ENCODE measurements at places on chromosomes 1 and 21.

- DNase-seq = no peak
These were observed 31.5 kb upstream of the CD1D start for GRCh38 chr1:158149175-158149574.

- DNase-seq = no peak
These were observed 181.0 kb upstream of the JUN start for GRCh38 chr1:58964880-58965279.

GRCh38 chr1:67350783-67351182 lies 43.1 kb downstream of the IL12RB2 start:
- DNase-seq = no peak

- no peak for DNase-seq
These were observed 32.3 kb upstream of the LBR start for GRCh38 chr1:225460021-225460736.

GRCh38 chr1:160776178-160776577 lies 19.8 kb upstream of the LY9 start:
- no peak for DNase-seq

GRCh38 chr1:101013776-101014175 lies 11.8 kb downstream of the DPH5 start:
- DNase-seq = no peak

DNA sequence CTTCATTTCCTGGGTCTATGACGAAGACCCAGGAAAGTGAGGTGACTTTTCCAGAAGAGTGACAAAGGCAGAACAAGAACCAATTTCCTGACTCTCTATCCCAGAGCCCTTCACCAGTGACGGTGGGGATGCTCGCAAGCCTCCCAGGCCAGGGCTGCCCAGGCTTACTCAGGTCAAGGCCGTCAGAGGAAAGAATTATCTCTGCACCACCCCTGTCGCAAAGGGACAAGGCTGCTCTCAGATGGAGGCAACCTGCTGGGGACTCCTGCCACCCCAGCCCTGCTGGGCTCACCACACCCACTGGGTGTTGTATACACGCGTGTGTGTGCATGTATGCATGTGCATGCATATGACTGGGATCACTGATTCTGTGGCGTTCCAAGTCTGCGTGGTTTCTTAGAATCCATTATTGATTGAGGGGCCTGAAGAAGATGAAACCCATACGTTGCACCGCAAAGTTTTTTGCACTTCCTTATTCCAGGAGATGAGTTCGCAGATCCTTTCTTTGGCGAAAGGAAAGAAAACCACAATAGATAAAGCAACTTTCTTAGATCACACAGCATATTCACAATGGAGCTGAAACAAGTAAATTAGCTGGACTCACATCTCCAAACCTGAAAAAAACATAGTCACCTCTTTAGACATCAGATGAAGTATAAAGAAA lies 255.8 kb downstream of the RHOU start:
- DNase-seq = peak; percentile 15

DNA sequence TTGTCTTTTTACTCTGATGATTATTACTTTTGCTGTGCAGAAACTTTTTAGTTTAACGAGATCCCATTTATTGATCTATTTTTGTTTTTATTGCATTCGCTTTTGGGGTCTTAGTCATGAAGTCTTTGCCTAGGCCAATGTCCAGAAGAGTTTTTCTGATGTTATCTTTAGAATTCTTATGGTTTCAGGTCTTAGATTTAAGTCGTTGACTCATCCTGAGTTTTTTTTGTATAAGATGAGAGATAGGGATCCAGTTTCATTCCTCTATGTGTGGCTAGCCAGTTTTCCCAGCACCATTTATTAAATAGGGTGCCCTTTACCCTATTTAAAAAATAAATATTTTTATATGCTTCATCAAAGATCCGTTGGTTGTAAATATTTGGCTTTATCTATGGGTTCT lies 13.2 kb downstream of the MAN1C1 start:
- DNase-seq = no peak

DNA sequence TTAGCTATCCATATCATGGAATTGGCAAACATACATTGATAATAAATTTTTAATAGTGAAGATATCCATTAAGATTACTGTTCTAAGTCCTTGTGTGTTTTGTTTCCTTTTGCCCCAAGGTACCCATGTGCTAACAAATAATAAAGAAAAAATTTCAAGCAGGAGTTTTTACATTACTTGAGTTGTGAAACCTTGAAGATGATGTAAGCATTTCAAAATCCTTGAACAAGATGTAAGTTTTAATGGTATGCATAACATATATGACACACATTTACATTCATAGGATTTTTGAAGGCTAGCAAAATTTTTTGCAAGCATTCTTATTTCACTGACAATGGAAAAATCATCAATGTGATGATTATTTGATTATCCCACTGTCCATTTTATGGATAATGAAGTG lies 10.9 kb upstream of the ELAVL4 start:
- no peak for DNase-seq

DNA sequence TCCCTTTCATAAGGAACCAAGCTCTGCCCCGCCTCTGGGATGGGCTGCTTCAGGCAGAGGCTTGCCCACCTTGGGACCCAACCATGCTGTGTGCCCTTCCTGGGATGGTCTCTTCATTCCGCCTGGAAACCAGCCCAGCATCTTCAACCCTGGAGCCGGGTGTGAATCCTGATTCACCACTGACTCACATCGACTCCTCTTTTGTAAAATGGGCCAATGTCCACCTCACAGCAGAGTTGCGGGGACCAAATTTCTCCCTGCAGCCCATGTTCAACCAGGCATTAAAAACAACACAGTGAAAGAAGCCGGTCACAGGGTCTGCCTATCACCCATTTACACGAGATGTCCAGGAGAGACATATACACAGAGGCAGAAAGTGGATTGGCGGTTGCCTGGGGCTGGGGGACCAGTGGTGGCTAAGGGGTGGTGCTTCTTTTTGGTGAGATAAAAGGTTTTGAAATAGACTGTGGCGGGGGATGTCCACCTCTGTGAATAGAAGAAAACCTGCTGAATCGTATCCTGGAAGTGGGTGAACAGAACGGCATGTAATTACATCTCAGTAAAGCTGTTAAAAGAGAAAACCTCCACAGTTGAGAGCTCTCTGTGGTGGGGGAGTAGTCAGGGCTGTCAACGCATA lies 6.9 kb upstream of the GPR153 start:
- DNase-seq = no peak

GRCh38 chr1:95657248-95657647 lies 423.2 kb downstream of the RWDD3 start:
- no peak for DNase-seq

DNA sequence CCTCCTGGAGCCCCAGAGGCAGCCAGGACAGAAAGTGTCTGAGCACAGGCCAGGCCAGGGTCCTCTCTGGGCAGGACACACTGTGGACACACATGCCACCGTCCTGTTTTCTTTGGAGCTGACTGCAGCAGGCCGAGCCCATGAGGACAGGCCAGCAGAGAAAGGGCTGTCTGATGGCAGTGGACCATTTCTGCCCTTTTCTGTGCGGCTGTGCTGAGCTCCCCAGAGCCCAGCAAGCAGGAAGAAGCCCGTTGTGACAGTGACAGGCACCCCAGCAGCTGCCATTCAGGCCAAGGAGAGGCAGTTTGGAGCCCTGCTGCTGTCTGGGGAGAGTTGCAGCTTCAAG lies 115.8 kb upstream of the ARHGEF16 start:
- DNase-seq = no peak

- DNase-seq = no peak
These were observed 120.0 kb downstream of the PGBD5 start for GRCh38 chr1:230306169-230306568.

- no peak for DNase-seq
These were observed 54.3 kb upstream of the RAB3GAP2 start for GRCh38 chr1:220326578-220326977.

DNA sequence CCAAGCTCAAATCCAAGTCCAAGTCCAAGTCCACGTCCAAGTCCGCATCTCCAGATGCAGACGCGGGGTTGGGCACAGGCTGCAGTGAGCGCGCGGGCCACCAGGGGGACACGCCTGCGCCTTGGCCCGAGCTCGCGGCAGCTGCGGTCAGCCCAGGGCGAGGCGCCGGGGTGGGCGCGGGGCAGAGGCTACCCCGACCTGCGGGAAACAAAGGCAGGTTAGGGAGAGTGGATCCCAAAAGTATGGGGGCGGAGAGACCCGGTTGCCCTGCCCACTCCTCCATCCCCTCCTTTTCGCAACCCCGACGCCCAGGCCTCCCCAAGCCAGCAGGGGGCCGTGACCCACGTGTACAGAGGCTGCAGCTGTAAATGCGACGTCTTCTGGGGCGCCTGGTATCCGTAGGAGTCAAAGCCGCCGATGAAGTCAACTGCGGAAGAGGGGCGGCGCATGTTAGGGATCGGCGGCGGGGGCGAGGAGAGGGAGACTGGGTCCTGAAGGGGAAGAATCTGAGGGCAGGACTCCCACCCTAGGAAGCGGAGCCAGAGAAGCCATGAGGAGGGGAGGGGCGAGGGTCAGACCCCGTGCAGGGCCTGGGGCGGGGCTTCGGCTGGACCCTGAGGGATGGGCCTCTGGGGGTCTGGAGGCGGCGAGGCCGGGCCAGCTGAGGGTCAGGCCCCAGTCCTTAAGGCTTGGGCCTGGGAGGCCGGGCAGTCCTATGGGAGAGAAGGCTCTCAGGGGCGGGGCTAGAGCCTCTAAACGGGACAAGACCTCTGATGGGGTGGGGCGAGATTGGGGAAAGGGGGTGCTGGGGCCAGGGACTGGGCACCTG lies 58.0 kb downstream of the NKAIN1 start:
- DNase-seq = no peak

DNA sequence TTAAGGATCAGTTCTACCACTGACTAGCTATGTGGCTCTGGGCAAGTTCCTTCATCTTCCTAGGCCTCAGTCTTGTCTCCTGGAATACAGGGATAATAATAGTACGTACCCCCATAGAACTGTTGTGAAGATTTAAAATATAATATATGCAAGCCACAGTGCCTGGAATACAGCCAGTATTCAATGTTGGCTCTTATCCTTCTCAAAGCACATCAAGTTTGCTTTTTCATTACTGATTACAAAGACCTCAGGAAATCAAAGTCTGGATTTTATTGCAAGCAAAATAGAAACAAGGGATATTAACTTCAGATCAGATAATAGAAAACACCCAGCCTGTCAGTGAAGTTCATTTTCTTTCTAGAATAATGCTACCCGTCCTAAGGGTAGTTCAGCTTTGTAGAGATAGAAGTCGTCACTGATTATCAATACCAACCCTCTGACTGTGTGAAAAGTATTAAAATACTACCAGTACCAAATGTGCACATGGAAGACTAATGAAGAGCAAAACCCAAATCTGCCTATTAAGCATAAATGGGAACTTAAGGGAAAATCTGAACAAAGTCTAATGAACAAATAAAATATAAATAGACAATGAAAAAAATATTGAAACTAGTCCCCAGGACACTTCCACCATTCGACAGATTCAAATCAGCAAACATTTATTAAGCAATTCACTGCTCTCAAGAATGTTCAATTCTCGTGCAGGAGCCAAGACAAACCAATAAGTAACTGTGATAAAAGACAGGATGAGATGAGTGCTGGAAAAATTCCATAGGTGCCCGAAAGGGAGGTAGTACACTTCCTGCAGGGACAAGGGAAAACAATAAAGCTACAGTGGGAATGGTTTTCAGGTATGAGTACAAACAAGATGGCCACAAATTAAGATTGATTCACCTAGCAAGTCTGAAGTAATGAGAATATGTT lies 206.2 kb downstream of the SMYD3 start:
- DNase-seq = no peak

DNA sequence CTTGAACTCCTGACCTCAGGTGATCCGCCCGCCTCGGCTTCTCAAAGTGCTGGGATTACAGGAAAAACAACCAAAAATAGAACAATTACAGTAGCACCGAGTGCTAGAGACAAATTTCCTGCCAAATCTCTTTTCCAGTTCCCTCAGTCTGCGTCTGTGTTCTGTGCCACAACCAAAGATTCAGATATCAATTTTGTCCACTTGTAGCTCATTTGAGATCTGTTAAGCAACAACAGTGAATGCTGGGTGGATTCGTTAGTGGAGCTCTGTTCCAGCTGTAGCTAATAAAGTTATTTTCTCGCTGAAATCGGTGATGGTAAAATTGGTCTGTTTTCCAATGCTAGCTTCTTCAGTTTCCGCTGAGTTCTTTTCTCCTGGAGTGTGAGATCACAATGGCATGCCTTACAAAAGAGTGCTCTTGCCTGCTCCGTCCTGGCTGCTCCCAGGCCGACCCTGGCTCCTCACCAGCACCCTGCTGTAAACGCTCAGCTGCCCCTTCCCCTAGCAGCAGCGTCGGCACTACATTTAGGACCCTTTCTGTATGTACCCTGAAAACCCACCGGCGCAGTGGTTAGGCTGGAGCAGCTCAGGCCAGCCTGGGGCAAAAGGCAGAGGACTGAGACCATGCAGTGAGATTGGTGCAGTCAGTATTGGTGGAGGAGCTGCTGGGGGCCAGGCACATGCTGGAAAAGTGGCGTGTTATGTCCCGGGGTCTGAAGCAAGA lies 395.4 kb downstream of the KIF26B start:
- DNase-seq = no peak

GRCh38 chr1:1892079-1892762 lies 1.3 kb upstream of the GNB1 start:
- DNase-seq = no peak

DNA sequence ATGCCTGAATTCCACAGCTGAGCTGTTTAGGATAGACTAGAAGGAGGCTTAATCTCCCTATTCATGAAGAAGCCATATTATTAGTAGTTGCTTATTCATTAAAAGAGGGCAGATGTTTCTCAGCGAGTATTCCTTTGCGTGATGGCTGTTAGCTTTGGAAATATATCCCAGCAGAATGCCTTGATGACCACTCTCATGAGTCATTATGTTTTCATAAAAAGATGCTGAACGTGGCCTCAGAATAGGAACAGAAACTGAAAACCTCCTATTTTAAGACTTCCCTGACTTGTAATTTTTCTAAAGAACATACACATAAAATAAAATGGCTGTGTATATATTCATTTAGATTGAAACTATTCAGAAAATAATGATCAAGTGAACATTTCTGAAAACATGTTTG lies 9.6 kb upstream of the PLA2G4A start:
- DNase-seq = no peak

DNA sequence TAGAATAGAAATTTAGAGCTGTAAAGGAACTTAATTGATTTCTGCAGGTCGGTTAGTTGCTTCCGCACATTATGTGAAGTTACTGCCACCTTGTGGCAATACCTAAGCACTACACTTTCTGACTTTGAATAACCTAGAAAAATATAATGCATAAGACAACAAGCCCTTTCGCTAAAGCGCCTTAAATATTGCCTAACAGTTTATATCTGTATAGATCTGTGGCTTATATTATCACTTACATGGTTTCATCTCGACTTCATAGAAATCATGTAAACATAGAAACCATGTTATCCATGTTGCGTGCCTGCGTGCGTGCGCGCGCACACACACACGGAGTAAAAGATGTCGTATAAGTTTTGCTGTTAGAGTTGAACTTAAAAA lies 10.9 kb upstream of the IFI16 start:
- DNase-seq = no peak

GRCh38 chr1:201712387-201713085 lies 116.4 kb upstream of the IPO9 start:
- no peak for DNase-seq

GRCh38 chr1:223298701-223299100 lies 65.3 kb downstream of the SUSD4 start:
- no peak for DNase-seq

- DNase-seq = no peak
These were observed 189.4 kb downstream of the MATN1 start for GRCh38 chr1:30533796-30534550.

All from hematopoietic multipotent progenitor cell (in vitro differentiated cells).